T follicular helper cell (primary cell): ENCODE measurements at places on chromosomes 1 and 21.

DNA sequence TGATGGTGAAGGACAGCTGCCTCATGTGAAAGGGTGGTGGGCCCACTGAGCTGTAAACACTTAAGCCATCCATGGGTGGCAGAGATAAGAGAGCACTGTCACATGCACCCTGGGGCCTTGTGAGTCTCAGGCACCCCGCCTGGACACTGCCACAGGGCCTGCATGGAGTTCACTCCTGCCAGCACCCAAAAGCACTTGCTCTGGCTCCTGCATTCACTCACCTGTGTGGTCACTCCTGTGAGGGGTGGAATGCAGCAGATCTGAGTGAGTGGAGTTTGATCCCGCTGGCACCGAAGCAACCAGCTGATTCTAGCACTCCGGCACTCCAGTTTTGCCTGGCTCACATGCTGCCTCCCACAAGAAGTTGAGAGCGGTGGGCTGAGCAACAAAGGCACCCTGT, 1142.1 kb upstream of the PRMT6 start:
- DNase-seq: no peak

- DNase-seq: no peak
These were observed 3934.3 kb downstream of the SRGAP2C start for GRCh38 chr1:125119024-125119441.

DNA sequence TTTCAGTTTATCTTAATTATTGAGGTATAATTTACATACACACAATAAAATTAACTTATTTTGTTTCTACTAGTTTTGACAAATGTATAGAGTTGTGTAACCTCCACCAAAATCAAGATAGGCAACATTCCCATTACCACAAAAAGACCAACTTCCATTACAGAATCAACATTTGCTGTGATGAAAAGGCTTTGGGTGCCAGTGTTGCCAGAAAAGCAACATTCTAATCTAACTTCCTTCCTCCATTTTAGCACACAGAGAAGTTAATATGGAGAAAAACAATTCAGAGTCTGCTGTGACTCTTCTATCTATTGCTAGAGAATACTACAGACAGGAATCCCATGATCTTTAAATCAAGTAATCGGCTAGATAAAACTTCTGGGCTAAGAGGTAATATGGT, 245.3 kb downstream of the RERE start:
- DNase-seq: no peak

DNA sequence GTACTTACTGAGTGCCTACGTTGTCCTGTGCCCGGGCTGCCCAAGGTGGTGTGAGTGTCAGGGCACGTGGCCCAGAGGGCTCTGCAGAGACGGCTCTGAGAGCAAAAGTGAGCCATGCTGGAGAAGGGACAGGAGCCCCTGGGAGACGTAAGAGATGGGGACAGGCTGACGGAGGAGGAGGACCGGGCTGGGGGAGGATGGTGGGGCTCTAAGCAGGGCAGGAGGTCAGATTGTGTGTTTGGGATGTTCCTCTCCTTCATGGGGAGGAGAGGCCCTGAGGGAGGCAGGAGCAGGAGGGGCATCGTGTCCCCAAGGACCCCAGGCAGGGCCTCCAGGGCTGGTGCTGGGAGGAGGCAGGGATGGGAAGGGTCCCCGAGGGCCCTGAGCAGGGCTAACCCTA, 158.9 kb downstream of the PCBP3 start:
- DNase-seq: no peak

- no peak for DNase-seq
These were observed 516.9 kb downstream of the AMY1C start for GRCh38 chr1:104266612-104267011.

GRCh38 chr21:34688145-34688544, 19.4 kb downstream of the CLIC6 start:
- DNase-seq: no peak

DNA sequence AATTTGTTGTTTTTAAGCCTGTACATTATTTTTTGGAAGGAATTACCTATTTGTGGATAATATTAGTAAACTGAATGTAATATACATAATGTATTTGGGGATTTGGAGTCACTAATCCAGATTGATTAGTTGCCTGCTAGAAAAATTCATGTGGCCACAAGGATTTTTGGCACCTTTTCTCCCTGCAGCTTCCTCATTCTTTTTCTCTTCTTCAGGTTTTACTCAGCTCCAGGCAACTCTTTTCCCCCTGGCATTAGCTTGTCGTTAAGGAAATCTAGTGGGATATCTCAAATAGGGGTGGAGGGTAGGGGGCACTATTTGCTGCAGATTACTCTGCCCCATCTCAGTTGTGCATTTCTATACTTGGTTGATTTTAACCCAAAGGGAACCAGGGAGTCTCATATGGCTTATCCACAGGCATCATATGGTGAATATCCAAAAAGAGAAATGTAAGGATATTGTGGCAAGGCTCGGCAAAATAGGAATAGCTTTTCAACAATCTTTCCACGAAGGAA, 203.1 kb downstream of the NFIA start:
- DNase-seq: no peak

DNA sequence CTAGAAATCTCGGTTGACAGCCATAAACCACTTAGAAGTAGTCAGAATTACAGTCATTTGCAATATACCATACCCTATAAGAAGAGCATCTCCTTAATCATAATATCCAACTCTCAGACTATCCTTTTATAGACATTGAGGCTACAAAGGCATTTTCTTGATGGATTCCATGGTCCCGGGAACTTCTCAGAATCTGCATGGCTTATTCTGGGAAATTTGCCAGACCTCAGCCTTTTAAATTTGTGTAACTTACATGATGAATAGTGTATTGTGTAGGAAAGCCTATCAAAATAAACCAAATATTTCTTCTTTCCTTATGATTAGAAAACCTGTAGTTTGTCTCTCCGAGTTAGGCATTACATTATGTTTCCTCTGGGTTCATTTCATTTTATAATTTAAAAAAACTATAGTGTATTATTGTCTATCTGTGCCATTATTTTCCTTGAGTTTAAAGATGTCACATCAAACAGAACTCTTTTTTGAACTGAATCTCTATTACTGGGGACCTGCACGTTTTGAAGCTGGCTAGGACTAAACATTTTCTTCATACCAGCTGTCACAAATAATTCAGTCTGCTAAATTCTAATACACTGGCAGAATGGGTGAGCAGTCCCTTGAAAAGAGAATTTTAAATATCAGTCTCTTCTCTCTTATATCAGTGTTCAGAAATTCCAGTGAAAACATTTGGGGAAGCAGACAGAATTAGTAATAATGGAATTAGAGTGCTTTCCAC, 102.9 kb downstream of the GABPA start:
- DNase-seq: no peak

- no peak for DNase-seq
These were observed 45.5 kb downstream of the GRIK3 start for GRCh38 chr1:36988741-36989193.

- no peak for DNase-seq
These were observed 49.6 kb upstream of the LBR start for GRCh38 chr1:225477296-225477911.

- no peak for DNase-seq
These were observed 221.1 kb downstream of the DYRK1A start for GRCh38 chr21:37587635-37588177.

DNA sequence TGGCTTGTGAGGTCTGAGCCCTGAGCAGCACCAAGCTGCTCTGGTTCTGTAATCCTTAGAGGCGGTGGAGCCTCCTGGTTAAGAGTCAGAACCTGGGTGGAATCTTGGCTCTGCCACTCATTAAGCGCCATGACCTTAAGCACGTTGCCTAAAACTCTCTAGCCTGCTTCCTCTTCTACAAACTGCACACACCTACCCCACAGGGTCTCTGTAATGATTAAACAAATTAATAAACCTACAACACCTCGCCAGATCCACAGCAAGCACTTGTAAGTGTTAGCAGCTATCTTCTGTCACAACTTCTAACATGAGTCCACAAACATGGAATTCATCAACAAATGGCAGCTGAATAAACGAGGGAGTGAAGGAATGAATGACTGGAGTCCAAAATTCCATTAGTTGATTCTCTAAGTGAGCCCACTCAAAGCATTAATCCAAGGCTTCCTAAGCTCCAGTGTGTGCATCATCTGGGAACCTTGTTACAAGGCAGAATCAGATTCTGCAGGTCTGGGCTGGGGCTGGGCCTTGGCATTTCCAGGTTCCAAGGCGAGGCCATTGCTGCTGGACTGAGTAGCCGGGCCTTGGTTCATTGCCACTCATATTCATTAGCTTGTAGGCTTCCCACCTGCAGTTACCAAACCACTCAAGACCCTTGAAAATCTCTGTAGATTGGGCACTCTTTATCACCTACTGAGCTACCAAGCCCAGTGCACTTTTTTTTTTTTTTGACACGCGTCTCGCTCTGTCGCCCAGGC, 168.6 kb downstream of the HIVEP3 start:
- no peak for DNase-seq

GRCh38 chr1:236543065-236543669, 19.4 kb downstream of the LGALS8 start:
- DNase-seq: no peak

GRCh38 chr1:21378705-21379494, 61.0 kb upstream of the NBPF3 start:
- no peak for DNase-seq

DNA sequence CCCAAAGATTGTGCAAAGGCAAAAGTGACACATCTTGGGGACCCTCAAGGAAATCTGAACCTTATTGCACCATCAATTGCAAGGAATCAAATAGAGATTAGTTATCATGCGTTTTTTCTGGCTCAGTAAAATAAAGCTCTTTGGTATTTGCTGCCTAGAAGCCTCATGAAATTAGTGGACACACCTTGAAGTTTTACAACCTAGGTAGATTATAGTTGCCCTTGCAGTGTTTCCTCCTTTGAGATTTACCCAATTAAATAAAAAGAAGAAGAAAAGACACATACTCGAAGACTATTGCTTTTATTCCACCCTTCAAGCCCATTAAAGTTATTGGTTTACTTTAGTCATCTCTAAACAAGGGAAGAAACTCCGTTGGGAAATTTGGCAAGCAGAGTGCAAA, 70.0 kb downstream of the IL23R start:
- DNase-seq: no peak

GRCh38 chr1:221778535-221779142, 36.8 kb upstream of the DUSP10 start:
- DNase-seq: no peak

- DNase-seq: no peak
These were observed 31.5 kb downstream of the XCL1 start for GRCh38 chr1:168607872-168608428.

- no peak for DNase-seq
These were observed 57.5 kb downstream of the ERG start for GRCh38 chr21:38440746-38441145.

DNA sequence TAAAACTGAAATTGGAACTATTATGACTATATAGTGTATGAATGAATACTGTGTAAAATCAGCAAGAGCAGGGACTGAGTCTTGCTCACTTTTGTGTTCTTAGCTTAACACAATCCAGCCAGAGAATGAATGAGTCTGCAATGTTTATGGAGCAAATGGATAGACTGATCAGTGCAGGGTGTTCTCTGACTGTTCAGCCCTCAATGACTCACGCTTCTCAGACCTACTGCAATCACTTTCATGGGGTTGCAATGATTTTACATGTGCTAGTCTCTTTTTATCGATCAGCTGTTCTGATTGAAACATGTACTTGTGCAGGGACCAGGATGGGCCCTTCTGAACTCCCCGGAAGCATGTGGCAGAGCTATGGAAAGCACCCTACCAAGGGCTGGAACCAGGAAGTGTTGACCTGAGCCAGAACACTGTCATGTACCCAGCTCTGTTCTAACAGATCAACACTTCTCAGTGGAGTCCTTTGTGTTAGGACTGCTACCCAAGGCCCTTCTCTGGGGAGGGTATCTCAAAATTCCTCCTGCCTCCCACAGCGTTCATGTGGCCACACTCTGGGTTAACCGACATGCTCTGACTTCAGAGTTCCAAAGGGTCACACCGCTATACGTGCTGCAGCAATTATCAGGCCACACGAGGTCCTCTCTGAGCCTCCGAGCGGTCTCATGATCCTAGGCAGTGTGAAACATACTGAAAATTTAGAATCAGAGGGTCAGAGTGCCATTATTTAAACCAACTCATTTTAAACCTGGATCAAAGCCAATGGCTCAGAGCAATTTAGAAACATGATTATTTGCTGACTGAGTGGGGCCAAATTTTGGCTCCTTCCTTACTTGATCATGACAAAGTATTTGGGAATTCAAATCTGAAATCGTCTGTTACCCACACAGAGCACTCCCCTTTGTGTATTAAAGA, 35.2 kb downstream of the GRIK1 start:
- no peak for DNase-seq
